ENCODE measurements at places on chromosomes 5 and 9.

DNA sequence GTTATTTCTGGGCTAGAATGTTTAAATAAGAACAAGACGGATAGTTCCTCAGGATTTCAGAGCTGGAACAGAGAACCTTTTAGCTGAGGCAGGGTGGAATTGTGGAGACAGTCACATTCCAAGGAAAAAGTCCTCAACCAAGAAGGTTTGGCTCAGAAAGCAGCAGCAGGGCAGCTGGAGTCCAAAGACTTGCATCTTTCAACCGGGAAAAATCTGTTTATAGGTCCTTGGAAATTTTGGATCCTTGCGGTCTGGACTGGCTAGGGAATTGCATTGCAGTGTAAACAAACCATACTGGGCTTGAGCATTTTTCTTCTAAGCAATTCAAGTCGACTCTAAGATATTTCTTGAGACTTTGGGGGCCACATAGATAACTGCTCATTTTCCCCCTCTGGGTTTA lies 40.8 kb upstream of the HMHB1 start:
- DNase-seq = no peak

GRCh38 chr5:175214152-175214551 lies 229.8 kb downstream of the DRD1 start:
- DNase-seq = no peak

- no peak for DNase-seq
These were observed 122.7 kb upstream of the LPAR1 start for GRCh38 chr9:111161015-111161415.

DNA sequence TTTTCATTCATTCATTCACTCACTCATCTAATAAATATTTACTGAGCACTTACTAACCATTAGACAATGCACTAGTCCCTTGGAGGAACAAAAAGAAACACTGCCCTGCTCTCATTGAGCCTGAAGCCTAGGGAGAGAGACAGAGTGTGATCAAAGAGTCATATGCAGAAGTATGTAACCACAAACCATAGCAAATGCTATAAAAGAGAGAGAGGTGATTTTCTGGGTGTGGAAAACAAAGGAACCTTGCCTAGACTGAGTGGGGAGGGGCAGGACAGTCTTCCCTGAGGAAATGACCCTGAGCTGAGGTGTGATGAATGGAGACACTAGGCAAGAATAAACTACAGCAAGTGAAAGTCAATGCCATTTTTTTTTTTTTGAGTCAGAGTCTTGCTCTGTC lies 10.8 kb upstream of the ADRA1B start:
- no peak for DNase-seq

- no peak for DNase-seq
These were observed 1.0 kb downstream of the NREP start for GRCh38 chr5:111755942-111756381.

GRCh38 chr5:115377468-115378217 lies 81.2 kb upstream of the CCDC112 start:
- DNase-seq = no peak

- DNase-seq = no peak
These were observed 153.3 kb downstream of the ESM1 start for GRCh38 chr5:54832045-54832444.

- no peak for DNase-seq
These were observed 6.4 kb downstream of the GRIA1 start for GRCh38 chr5:153496835-153497234.

- no peak for DNase-seq
These were observed 320.2 kb downstream of the RFX3 start for GRCh38 chr9:3205421-3206095.

DNA sequence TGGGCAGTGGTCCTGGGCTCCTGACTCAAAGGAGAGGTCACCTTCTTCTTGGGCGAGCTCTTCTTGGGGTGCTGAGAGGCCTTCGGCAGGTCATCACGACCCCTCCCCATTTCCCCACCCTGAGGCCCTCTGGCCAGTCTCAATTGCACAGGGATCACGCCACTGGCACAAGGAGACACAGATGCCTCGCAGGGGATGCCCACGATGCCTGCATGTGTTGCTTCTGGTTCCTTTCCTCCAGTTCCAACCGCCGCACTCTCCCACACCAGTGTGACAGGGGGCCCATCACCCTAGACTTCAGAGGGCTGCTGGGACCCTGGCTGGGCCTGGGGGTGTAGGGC lies 1.3 kb downstream of the CEL start:
- DNase-seq = no peak

DNA sequence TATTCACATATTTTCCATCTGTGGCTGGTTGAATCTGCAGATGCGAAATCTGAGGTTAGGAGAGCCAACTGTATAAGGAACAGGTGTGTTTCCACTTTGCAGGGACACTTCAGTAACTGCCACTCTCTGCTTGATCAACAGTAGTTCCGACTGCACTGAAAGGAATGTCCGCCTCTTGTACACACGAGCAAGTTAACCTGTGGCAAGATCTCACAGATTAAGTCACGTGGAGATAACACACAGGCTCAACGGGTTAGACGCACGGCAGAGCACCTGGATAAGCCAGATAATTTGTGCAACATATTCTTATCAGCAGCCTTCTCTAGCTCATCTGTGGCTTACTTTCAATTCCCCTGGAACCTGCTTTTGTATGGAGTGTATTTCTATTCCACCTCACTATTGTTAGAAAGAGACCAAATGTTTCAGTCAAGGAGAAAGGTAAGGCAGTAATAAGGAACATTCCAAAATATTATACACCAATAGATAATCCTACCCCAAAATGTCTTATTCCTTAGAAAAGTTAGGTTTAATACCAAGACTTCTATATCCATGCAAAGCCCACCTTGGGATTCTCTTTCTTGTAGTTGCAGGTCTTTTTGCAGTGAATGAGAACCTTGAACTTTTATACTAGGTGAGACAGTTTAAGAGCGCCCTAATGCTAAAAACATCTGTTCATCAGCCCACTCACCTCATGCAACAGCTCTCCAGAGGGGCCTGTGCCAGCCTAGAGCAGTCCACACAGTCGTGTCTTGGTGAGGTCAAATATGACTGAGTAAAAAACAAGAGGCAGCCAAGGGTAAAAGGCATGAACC lies 6.5 kb upstream of the C9 start:
- no peak for DNase-seq

DNA sequence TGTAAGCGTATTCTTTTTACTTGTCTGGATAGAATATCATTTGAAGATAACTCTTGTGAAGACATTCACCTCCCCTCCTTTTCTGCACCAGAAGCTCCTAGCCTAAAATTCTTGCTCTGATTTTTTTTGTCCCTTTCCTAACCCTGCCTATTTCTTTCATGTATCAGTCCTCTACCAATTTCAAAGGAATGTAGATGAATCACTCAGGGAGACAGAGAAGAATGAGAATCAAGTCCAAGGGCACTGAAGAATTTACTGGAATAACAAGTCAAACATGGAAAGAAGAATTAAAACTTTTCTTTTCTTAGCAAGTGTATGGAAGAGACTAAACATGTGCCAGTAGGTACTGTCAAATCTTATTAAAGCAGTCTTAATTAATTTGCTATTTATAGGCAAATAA lies 618.7 kb downstream of the DNAH5 start:
- no peak for DNase-seq

DNA sequence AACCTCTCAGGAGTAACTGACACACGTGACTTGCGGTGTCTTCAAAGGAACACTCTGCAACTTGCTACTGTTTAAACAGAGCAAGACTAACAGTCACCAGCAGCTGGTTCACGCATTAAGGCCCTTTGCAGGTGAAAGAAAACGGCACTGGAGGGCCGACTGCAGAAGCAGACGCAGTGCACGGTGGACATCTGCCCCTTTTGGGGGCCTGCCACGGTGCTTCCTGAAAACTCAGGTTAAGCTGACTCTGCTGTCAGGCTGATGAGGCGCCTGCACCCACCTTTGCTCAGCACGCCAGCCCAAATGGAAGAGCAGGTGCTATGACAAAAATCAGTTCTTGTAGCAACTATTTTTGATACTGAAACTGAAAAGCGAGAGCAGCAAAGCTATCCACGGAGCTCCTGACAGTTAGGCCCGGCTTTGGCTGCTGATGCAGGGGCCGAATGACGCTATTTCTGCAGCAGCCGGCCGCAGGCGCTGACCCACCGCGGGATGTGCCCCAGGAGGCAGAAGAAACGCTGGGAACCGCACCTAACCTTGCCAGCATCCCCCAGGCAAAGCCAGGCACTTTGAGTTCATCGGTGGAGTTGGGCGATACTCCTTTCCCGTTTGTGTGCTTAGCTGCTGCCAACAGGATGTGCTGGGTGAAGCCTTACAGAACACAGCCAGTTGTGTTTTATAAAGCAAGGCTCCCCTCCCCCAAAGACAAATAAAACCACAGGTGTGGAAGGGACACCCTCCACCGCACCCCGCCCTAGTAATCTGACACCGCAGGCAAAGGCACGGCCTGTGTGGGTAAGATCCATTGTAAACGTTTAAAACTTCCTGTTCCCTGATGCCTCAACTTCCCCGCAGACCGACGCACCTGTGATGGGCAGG lies 21.1 kb upstream of the TERT start:
- peak; percentile 33 for DNase-seq
